ENCODE measurements at places on chromosomes 5 and 9.

DNA sequence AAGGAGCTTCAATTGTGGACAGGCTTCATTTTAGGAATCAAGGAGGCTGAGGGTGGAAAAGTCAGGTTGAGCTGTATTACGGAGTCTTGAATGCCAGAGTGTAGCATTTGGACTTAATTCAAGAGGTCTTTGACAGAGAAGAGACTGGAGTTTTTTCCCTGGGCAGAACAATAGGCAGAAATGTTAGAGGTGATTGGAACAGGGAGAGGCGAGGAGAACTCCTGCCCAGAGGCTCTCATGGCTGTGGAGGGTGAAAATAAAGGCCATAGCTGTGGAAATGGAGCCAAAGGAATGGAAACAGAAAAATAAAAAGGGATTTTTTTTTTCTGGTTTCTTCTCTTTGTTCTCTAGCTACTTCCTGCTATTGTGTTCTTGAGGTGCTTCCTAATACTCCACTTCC lies 3.7 kb upstream of the IFNB1 start:
- DNase-seq, result no peak

DNA sequence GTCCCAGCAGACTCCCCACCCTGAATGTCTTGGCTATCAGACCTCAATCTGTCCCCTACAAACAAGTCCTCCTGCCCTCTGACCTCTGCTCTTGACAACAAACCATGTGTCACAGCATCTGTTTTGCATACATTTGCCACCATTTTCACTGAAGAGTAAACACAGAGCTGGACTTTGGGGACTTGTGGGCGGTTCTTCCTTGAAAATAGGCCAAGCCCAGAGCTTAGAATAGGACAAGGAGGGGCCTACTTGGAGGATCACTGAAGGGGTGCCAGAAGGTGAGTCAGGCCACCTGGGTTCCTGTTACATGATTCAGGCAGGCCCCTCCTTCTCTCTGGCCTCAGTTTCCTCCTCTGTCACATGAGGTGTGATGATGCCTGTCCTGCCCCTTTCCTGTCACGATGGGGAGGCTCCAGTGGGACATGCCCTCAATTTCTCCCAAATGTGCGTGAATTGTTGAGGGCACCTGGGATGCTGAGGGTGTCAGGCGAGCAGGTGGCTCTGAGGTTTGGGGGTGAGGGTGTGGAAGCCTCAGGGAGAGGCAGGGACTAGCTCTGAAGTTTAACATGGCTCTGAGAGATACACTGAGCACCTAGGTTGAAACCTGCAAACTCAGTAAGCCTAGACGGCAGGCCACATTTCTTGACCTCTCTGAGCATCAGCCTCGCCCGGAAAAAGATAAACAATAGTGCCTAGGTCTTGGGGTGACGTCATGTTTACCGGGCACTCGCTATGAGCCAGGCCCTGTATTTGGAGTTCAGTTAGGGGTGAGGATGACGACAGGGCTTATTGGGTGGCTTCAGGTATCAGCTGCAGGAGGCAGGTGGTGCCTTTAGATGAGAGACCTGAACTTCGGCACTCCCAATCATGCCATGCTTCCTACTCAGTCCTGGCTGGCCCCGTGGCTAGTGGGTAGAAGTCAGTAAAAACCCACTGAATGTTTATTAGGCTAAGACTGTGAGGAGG lies 107.6 kb upstream of the PITX1 start:
- no peak for DNase-seq

DNA sequence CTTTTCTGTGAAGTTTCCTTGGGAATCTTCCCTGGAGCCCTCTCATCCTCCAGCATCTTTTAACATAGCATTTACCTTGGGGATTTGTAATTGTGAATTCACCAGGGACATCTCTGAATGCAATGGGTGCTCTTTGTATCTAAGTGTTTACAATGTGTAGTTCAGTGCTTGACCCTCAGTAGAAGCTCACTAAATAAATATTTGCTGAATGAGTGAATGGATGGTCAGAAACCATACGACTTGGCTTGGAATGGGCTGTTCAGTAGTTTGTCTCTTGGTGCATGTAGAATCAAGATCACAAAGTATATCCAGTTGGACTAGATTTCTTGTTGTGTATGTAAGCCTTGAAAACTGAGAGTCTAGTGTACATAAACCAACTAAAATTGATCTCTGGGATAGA lies 81.8 kb upstream of the MEF2C start:
- DNase-seq, result peak; percentile 78

GRCh38 chr9:108224716-108225115 lies 631.1 kb downstream of the ACTL7B start:
- no peak for DNase-seq

DNA sequence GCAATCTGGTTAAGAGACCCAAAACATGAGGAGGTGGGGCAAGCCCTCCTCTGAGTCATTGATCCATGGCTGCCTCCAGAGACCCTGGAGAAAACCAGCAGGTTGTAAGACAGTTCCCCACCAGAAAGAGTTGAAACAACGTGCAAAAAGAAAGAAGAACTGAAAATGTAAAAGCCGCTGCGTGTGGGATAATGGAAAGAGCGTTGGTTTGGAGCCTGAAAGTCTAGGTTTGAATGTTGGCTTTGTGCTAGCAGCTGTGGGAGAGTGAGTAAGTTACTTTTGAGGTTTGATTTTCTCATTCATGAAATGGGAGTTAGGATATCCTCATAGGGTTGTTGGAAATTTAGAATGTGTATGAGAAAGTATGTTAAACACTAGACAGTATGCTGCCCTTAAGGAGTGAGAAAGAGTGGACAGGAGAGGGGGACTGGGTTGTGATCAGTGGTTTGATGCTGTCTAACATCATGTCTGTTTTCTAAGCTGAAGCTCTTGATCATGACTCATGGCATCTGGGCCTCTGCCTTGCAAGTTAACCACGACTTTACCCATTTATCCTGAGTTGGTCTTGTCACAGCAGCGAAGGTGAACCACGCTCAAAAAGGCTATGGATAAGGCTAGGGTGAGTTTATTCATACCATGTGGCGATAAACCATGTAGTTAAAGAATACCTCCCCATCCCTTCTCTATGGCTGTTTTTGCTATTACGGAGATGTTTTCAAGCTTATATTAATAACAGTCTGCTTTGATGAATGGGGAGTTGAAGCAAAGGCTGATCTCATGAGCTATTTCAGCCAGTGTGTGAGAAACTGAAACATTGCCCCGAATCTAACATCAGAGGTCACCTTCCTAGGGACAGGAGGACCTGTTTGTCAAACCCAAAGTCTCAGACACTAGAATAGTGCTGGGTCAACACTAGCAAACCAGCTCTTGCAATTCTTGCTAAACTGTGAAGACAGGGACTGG lies 41.3 kb downstream of the ZNF366 start:
- no peak for DNase-seq

- no peak for DNase-seq
Measured at GRCh38 chr5:171162165-171162564, 146.9 kb upstream of the TLX3 start.

- no peak for DNase-seq
Measured at GRCh38 chr5:107389775-107390148, 281.0 kb downstream of the EFNA5 start.

- DNase-seq, result no peak
Measured at GRCh38 chr9:4371108-4371507, 71.2 kb upstream of the GLIS3 start.

DNA sequence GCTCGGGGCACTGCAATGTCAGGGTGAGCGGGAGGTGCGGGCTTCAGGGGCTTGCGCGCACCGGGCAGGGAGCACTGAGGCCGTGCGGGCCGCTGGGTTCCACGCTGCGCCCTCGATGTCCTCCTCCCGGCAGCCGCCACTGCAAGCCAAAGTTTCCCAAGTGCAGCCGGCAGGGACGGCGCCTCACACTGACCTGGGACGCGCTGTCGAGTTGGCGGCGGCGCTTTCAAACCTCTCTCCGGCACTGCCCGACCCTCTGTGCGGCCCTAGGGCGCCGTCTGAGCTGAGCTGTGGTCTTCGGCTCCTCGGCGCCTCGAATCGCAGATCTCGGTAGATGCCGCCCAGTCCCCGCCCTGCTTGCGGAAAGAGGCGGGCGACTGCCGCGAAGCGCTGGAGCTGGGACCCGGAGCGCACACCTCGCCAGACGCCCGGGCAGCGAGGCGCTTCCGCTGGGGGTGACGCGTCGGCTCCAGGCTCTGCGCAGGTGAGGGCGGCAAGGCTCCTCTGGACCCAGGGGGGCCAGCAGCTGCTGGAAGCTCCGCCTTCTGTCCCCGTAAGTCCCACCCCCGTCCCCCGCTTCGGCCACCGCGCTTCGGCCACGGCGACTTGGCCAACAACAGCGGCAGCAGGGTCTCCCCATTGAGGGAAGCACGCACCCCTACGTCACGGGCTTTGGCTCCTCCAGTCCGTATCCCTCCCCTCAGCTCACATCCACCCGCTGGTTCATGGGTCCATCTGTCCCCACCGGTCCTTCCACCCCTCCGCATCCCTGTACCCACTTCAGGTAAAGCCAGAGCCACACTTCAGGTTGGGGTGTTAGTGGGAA lies at the start of gene ANKRD34B:
Gene ANKRD34B, minus strand, starts transcription at position 320 of the 826 bp plus-strand sequence. CDS start 10,261 bp downstream, outside the sequence.
- no peak for DNase-seq

- no peak for DNase-seq
Measured at GRCh38 chr5:102628441-102629175, 126.5 kb upstream of the PAM start.

Measured in LNCaP clone FGC (cell line).